Head of caudate nucleus (tissue), 42 donors: ENCODE measurements at places on chromosomes 6 and 20.

GRCh38 chr6:37131104-37131959 is 38.6 kb upstream of the PIM1 start:
- DNase-seq: peak; percentile 10

DNA sequence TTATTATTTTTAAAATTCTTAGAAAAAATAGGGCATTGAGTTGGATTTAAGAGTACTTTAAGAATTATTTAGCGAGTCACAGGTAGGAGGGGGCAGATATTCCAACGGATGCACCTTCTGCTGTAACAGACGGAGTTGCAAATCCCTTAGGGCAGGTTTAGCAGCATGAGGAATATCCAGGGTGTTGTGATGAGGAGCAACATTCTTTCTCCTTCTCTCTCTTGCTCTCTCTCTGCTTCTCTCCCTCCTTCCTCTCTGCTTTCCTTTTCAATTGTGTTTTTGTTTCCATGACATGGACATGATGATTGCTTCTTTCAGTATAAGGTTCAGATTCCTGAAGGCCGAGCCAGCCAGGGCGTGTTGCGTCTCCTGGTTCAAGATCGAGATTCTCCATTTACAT is 28.9 kb downstream of the CDH26 start:
- no peak for DNase-seq

- no peak for DNase-seq
Measured at GRCh38 chr6:31031095-31031494, 20.8 kb downstream of the MUC22 start.

- DNase-seq: no peak
Measured at GRCh38 chr20:51802170-51802751, at the start of gene SALL4. TSS of gene SALL4 (minus strand) at chr20:51802521. CDS start at chr20:51802408, 113 bp downstream.

DNA sequence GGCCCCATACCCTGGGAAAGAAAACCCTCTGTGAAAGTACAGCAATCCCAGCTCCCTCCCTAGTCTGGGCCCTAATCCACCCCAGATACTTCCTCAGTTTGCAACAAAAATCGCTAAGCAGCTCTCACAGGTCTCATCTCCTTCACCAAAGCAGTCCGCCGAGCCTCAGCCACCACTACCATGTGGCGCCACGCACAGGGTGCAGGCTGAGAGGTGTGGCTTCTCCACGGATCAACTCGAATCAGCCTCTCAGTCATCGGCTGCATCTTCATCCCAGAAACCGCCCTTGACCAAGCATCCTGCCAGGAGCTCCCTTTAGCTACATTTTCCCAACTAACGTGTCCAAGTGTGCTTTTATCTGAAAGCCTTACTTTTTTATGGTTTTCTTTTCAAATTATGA is 50.7 kb downstream of the ANKRD60 start:
- no peak for DNase-seq

DNA sequence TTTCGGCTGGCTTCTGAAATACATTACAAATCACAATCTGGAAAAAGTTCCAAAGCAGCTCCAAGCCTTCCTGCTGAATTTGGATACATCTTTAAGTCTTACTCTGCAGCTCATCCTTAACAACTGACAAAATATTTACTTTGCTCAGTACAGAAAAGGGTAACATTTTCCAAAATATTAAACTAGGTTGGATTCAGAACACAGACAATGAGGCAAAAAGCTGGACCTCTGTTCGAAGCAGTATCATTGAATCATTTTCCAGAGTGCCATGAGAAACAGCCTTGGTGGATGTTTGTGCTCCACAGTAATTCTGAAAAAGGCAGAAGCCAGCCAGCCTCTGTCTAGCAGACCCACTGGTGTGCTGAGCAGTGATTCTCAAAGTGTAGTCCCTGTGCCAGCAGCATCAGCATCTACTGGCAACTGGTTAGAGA is 162.1 kb downstream of the AIG1 start:
- no peak for DNase-seq

- peak; percentile 43 for DNase-seq
Measured at GRCh38 chr20:41161886-41162285, 24.5 kb downstream of the PLCG1 start.

- DNase-seq: no peak
Measured at GRCh38 chr6:40573221-40573620, 13.9 kb downstream of the LRFN2 start.

- DNase-seq: no peak
Measured at GRCh38 chr6:53244399-53244931, 95.8 kb upstream of the GCM1 start.

- no peak for DNase-seq
Measured at GRCh38 chr6:124119596-124119995, 315.9 kb downstream of the NKAIN2 start.

DNA sequence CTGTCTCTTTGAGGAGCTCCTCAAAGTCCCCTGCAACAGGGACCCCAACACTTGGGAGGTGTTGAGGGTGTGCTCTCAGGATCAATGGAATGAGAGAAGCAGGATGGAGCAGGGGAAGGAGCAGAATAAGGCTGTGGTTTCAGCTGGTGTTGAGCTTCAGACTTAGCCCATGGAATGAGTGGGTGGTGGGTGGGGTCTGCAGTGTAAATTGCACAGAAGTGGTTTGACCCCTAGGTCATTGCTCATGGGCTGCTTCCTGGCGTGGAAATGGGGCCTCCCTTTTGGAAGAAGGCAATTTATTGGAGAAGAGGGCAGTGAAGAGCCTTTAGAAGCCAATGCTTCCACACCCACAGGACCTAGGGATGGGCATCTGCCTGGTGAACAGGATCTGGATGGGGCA is 37.0 kb upstream of the KCNG1 start:
- no peak for DNase-seq

GRCh38 chr6:7823552-7823951 is 87.0 kb downstream of the TXNDC5 start:
- no peak for DNase-seq

DNA sequence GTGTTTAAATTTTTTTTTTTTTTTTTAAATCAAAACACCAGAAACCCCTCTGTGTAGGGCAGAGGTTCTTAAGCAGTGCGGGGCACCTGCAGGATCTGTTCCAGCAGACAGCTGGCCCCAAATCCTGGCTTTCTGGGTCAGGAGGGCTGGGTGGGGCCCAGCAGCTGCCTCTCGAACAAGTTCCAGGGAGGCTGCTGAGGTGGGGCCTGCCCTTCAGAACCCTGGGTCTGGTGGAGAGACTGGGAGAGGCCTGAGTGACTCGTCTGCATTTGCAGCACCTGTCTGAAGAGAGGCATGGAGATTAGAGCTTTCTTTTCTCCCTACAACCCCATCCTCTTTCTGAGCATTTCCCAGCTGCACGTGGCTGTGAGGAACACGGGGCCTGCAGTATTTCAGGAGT is 8.4 kb downstream of the PSMG4 start:
- no peak for DNase-seq

DNA sequence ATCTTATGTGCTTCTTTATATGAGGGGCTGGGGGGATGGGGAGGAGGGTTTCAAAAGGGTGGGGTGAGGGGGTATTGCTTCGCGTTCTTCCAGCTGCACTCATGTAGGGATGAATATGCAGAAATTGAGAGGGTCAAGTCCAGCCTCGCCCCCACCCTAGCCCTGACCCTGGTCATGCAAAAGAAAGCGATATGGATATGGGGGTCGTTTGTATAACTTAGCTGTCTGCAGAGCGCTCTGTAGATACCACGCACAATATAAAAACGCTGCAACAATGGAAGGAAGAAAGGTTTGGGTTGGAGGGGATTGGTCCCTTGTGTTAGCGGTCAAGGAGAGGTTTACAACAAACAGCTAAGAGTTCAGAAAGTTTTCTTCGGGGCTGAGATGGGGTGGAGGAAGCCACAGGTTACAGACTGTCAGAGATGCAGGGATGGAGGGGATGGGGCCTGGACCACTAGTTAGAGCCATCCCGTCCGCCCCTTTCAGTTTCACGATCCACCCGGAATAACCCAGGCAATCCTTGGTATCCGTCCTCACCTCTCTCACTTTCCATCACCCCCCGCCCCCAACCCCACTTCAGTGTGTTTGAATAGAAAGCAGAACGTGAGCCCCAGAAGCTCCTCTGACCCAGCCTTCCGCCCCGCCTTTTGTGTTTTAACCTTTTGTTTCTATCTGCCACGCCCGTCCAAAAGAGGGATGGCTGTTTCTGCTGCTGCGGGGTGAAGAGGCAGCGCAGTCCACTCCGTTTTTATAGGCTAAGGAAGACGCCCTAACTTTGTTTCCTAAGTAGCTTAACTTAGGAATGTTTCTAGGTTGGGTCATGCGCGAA is 73.5 kb downstream of the SOX4 start:
- no peak for DNase-seq

- no peak for DNase-seq
Measured at GRCh38 chr6:13559968-13560650, 14.3 kb upstream of the SIRT5 start.

DNA sequence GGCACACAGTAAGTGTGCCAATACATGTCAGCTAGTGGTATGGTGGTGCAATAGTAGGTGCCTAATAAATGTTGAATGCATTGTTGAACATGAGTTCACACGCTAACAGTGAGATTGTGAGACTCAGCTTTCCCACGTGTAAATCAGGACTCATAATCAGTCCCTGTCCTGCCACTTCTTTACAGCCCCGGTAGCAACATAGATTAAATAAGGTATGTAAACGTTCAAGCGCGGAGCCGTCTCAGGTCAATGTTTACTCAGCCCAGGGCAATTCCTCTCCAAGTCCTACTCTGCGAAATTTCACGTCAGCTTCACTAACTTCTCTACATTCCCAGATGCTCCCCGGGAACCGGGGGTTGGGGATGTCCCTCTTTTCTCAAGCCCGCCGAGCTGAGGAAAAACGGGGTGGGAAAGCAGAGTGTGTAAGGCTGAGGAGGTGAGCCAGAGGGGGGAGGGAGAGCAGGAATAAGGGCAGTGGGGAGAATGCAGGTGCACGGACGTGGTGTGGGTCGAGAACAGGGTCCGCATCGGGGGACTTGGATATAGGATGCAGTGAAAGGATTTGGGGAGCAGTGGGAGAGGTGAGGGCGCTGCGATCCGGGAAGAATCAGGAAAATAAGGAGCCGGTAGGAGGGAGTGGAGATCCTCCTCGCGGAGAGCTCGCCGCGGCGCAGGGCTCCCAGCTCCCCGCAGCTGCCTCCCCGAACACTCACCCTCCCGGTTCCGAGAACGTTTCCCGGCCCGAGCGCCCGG is 544 bp upstream of the TP53INP2 start:
- no peak for DNase-seq

GRCh38 chr6:30821862-30822784 is 62.2 kb upstream of the DDR1 start:
- DNase-seq: no peak

DNA sequence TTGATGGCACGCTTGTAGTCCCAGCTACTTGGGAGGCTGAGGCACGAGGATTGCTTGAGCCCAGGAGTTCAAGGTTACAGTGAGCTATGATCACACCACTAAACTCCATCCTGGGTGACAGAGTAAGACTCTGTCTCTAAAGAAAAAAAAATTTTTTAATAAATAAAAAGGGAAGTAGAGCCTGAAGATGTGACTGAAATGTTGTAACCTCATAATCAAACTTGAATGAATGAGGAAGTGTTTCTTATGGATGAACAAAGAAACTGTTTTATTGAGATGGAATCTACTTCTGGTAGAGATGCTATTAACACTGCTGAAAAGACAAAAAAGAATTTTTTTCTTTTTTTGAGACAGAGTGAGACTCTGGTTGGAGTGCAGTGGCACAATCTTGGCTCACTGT is 6.7 kb downstream of the MAK start:
- no peak for DNase-seq

- no peak for DNase-seq
Measured at GRCh38 chr6:158660333-158660754, 10.5 kb downstream of the SYTL3 start.

GRCh38 chr6:14634072-14634471 is 516.5 kb downstream of the CD83 start:
- DNase-seq: no peak

GRCh38 chr6:11824986-11825385 is 46.4 kb upstream of the ADTRP start:
- no peak for DNase-seq

GRCh38 chr6:3881711-3882421 is 32.7 kb downstream of the FAM50B start:
- no peak for DNase-seq

DNA sequence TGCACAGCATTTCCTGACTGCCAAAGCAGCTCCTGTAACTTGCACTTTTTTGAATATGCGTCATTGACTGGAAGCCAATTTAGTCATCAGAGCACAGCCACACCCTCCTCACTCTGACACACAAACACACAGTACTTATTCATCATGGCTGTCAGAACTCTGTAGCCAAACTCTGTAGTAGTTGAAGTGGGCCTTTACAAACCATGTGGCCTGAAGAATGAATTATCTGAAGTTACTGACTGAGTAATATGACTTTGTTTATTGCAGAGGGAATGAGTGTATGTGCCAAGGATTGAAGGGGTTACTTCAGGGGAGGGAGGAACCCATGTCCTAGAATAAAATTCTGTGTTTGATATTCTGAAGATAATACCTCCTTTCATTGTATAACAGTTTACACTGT is 102.7 kb downstream of the FIG4 start:
- DNase-seq: peak; percentile 69

DNA sequence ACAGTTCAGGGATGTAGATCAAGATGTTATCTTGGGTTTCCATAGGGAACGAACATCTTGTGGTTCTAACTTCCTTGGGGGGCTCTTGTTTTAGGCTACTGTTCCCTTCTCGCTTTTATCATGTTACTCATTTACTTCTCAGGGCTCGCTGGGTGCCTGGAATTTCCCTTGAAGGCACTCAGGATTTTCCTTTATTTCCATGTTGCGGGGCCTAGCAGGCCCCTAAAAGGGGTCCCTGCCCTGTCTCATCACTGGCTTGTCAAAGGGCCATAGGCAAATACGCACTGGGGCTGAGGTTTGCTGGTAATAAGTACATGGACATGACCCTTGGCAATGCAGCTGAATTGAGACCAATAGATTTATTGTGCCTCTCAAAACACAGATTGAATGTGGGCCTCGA is 262.3 kb downstream of the CDH4 start:
- DNase-seq: no peak

DNA sequence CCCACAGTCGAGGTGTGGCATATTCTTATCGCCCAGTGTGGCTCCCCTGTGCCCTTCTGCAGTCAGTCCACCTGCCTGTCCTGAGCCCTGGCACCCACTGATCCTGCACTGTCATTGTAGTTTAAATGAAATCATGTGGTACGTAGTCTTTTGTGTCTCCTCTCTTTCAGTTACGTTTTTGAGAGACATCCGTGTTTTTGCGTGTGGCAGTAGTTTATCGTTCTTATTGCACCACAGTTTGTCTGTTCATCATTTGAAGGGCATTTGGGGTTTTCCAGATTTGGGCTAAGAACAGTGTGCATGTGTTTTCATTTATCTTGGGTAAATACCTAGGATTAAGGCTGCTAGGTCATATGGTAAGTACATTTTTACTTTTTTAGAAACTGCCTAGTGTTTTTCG is 49.3 kb downstream of the SPATA2 start:
- no peak for DNase-seq

DNA sequence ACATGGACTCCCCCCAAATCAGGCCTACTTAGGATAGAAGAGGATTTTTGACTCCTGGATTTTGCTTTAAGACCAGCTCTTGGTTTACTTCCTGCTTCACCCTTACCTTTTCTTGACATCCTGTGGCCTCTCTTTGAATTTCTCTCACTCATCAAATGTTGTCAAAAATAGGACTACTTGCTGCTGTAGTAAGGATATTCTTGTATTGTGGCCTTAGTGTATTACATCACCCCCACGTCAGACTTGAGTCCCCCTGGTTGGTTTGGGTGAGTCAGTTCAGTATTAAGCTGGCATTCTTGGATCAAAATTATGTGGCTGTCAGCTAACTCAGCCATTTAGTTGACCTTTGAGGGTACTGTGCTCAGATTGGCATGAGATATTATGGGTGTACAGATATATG is 1.1 kb downstream of the TPX2 start:
- DNase-seq: no peak

- DNase-seq: peak; percentile 38
Measured at GRCh38 chr6:108157234-108157980, 8.4 kb upstream of the NR2E1 start.

- no peak for DNase-seq
Measured at GRCh38 chr6:53280207-53280606, 68.5 kb downstream of the ELOVL5 start.
